ENCODE measurements at places on chromosomes 13 and 19.

GRCh38 chr13:113402471-113403254, 38.7 kb upstream of the GRTP1 start:
- DNase-seq = no peak

GRCh38 chr19:41707502-41707812, 969 bp upstream of the CEACAM5 start:
- no peak for DNase-seq

- DNase-seq = no peak
These were observed 402.3 kb upstream of the SLITRK6 start for GRCh38 chr13:86201477-86201876.

DNA sequence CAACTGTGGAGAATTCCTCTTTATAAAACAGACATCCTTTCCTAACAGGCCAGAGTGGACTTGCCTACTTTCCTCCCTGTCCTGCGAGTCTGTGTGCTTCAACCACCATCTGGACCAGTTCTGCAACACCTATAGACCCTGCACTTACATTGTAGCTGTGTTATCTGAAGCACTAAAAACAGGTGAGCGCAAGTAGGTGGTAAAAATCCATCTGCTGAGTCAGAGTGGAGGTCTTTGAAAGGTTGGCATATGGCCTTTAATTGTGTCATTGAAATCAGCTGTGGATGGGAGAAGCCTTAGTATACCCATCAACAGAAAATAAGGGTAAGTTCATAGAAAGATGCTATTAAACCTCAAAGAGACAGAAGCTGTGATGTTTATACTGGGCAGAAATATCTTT, 7.6 kb upstream of the NALCN start:
- DNase-seq = peak; percentile 38

DNA sequence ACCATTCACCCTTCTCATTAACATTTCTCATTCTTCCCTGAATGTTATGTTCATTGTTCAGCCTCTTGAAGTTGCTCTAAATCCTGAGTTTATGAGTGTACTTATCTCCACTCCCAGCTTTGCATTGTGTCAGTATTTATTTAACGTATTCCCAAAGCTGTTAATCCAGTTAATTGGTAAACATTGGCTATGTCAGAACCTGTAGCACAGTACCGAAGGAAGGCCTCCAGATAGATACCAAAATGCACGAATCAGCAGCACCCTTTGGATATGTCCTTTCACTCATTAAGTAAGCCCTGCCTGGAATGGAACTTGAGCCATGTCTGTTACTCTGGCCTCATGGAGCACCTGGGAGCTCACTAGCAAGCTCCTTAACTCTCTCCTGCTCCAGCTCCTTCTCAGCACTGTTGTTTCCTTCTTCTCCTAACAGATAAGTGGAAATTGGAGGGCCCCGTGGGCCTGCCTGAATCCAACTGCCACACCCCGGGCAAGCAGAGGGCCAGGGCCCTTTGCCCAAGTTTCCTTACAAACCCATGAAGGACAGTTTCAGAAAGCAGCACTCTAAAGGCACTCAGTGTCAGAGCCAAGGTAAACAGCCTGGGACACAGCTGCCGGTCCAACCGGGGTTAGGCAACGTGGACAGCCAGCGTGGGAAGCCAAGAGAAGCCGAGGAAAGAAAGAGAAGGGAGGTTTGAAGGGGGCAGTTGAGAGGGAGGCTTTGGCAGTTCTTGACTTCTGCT, 155.0 kb upstream of the SERP2 start:
- DNase-seq = peak; percentile 36

GRCh38 chr13:33284916-33285315, 639 bp downstream of the STARD13 start:
- peak; percentile 51 for DNase-seq

DNA sequence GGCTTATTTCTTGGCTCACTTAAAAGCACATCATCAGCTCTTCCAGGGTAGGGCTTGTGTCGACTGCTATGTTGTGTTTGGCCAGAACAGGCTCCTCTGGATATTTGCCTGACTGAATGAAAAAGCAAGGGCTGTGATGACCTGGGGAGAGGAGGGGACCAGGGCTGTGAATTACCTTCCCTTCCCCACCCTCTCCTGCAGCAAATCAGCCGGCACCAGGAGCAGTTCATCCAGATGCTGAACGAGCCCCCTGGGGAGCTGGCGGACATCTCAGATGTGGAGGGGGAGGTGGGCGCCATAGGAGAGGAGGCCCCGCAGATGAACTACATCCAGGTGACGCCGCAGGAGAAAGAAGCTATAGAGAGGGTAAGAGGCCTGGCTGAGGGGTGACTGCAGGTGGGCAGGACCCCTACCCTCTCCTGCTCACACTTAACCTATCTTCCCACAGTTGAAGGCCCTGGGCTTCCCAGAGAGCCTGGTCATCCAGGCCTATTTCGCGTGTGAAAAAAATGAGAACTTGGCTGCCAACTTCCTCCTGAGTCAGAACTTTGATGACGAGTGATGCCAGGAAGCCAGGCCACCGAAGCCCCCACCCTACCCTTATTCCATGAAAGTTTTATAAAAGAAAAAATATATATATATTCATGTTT, 4.4 kb downstream of the GADD45GIP1 start:
- no peak for DNase-seq

GRCh38 chr13:101988140-101988539, 413.7 kb downstream of the FGF14 start:
- no peak for DNase-seq

- DNase-seq = peak; percentile 86
These were observed 6.7 kb downstream of the ZNF708 start for GRCh38 chr19:21322528-21322927.

DNA sequence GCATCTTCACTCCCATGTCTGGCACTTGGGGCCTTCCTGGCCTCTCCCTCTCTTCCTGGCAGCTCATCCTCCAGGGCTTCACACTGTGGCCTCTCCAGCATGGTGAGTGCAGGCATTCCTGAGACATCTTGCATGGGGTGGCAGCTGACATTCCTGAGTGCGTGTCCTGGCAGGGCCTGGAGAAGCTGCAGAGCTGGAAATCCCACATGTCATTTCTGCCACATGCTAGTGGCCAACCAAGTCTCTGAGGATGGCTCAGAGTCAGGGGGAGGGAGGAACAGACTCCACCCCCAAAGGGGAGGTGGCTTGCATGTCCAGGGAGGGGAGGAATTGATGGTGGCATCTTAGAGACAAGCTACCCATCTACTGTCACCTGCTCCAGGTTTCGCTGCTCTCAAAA, 41.6 kb upstream of the AMER2 start:
- no peak for DNase-seq

GRCh38 chr13:95833719-95834118, 156.8 kb downstream of the DNAJC3 start:
- no peak for DNase-seq

DNA sequence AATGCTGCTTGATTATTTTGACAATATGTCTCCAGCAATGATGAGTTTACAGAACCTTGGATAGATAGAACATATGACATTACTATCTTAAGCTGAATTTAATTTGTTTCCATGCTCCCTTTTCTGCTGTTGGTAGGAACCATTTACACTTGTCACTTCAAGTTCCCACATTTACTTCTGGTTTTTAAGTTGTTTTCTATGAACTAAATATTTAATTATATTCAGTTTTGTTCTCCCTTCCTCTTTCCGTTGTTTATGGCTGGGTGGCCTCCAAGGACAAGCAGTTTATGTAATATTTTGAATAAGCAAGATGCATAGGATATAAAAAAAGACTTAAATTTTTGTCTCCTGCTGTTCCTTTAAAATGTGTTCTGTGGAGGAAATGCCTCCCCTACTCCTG, 860.6 kb downstream of the GPC5 start:
- DNase-seq = no peak

DNA sequence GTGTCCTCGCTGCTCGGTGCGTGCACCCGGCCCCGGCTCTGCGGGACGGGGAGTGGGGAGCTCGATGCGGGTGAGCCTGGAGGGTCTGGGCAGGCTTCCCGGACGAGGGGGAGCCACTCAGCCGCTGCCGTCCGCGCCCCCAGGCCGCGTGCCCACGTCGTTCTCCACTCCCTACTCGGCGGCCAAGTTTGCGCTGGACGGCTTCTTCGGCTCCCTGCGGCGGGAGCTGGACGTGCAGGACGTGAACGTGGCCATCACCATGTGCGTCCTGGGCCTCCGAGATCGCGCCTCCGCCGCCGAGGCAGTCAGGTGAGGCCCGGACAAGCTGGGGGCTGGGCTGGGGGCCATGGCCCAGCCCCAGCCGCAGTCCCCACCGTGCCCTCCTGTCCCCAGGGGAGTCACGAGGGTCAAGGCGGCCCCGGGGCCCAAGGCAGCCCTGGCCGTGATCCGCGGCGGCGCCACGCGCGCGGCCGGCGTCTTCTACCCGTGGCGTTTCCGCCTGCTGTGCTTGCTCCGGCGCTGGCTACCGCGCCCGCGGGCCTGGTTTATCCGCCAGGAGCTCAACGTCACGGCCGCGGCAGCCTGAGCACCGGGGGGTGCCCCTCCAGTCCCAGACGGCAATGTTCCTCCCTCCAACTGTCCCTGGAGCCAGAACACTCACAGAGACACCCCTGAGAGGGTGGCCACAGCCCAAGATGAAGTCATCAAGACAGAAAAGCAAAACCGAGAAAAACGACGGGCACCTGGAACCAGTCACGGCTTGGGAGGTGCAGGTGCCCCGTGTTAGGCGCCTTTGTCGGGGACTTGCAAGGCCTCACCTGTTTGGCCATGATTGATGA, 2.5 kb upstream of the RPL36 start:
- DNase-seq = no peak

GRCh38 chr19:511101-511851, 4.0 kb downstream of the TPGS1 start:
- no peak for DNase-seq

GRCh38 chr19:13057744-13058143, 44.9 kb downstream of the LYL1 start:
- no peak for DNase-seq

GRCh38 chr13:97240788-97241734, 18.9 kb downstream of the MBNL2 start:
- DNase-seq = no peak

DNA sequence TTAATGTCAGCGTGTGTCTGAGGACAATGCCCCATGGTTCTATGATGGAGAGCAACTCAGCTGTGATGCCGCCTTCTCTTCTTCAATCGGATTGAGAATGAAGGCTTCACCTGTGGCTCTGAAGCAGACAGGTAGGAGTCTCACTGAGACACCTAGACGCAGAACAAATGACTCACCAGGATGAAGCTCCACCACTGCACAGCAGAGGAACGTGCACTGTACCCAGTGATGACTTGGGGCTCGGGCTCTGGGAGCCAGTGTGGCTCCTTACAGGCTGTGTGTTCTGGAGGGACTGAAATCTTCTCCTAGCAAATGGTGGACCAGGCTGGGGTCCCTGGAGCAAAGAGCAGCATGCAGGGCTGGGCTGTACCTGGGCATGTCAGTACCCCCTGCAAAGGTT, 44.0 kb downstream of the CCDC70 start:
- DNase-seq = no peak

DNA sequence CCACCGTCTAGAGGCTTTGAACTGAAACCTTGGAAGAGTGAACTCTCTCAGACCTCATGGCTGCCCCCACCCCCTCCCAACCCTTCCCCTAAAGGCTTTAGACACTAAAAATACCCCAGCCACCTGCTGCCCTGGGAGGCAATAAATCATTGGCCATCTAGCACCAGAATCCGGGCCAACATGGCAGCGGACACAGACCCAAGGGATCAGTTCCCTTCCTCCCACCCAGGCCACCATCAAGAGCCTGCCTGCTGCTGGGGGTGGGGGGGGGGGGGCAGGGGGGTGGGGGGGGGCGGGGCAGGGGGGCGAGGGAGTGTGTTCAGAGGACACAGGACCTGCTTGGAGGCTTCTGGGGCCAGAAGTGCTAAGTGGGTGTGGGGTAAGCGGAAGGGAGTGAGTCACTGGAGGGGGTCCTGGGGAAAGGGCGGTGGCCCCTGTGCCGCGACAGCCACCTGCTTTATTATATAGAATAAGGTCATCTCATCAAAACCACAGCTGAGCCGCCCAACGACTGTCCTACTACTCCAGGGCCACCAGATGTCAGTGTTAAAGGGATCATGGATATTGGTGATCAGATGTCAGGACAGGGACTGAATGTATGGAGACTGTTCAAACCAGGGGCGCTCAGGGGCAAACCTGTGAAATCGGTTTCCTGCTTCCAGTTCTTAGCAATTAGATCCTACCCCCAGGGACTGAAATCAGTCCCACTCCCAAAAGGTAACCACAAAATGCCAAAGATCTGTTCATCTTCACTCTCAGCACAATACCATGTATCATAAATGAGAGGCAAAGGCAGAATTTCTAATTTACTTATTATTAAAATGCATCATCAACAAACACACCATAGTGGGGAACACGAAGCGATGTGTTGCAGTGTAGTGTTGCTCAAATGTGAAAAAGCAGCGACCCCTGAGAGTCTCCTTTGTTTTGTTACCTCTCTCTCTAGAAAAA, 24.3 kb downstream of the ARL11 start:
- no peak for DNase-seq

DNA sequence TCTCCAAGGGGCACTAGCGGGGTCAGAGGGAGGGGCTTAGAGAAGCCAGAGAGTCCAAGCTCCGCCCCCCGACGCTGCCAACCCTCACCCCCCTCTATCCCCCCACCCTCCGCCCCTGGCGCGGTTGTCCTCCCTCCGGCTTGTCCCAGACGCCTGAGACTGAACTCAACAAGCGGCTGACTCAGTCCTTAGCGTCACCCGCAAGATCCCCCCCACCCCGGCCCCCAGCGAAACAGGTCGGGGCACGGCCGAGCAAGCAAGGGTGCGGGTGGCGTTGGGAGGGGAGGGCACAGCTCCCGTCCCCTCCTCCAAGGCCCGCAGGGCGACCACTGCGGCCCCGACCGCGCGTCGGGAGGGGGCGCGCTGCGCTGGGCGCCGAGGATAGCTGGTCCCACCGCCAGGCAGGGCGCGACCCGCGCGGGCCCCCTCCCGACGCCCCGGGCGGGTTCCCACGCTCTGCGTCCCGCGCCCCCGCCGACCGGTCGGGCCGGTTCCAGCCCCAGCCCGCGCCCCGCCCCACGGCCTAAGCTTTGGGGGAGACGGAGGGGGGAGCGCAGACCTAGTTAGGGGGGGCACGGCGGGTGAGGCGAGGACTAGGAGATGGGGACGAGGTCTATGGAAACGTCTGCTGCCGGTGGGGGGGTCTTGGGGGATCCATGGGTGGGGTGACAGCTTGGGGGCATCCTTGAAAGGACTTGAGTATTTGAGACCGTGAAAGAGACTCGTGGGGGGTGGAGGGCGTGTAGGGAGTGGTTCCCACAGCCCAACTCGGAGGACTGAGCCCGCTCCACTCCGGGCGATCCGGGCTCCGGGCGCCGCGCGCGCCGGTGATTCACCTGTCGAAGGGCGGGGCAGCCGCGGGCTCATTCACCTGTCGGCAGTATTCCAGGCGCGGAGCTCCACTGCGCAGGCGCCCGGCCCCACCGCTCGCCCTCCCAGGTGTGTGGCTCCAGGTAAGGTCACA, 5.1 kb downstream of the NOTCH3 start:
- no peak for DNase-seq
